Activated T-helper 1 cell treated with anti-CD3 and anti-CD28 coated beads, Interleukin-12 subunit alpha, Interleukin-12 subunit beta, Interleukin-2, Interleukin-4 antibody, amounts not matched to agents 30 ng/mL and 10 ng/mL and 1 ng/mL, durations not matched to agents 14 hours and 24 hours and 36 hours (primary cell): ENCODE measurements at places on chromosomes 2 and 18.

DNA sequence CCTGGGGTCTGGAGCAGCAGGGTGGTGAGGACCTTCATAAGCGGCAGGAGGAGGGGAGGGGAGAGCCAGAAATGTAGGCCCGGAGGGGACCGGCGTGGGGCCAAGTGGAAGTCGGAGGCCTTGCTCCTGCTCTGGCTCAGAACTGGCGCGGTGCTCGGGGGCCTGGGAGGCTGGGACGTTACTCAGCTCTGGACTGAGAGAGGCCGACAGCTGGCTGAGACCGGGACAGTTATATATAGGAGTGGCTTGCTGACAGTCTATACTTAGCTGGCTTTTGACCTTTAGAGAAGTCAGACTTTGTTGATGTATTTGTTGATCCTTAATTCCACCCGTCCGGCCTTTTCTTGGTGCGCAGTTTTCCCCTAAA, 15.7 kb downstream of the IGFBP5 start:
- H3K4me3 ChIP-seq = no peak overlapping the region
- no peak overlapping the region for H3K27ac ChIP-seq
- peaks cover 8% of the 10 kb centered on the region for H3K27me3 ChIP-seq
- no peak for DNase-seq

- H3K4me3 ChIP-seq = no peak overlapping the region
- no peaks in the 10 kb centered on the region for H3K36me3 ChIP-seq
- no peak for DNase-seq
- H3K27me3 ChIP-seq = peaks cover 4% of the 10 kb centered on the region
- H3K27ac ChIP-seq = no peak overlapping the region
- H3K4me1 ChIP-seq = peaks cover 8% of the 10 kb centered on the region
Observed at GRCh38 chr2:29606104-29607037, 315.0 kb downstream of the ALK start.

- H3K36me3 ChIP-seq = no peaks in the 10 kb centered on the region
- peaks cover 5% of the 10 kb centered on the region for H3K27me3 ChIP-seq
- H3K27ac ChIP-seq = no peak overlapping the region
- no peak for DNase-seq
Observed at GRCh38 chr2:173652767-173653431, 298.2 kb downstream of the CDCA7 start.

DNA sequence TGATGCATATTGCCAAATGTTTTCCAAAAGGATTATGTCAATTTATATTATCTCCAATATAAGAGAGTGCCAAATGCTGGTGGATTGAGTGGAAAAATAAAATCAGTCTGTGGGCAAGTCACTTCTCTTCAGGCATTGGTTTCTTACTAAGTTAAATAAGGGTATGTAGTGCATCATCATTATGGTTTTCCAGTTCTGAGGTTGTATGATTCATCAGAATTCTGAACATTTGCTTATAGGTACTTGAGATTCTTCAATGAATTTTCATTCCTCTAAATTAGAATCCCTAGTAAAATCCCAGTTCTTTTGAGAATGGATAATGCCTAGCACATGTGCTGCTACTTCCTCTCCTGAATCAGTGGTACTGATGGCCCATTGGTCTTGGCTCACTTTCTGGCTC, 188.9 kb upstream of the OSR1 start:
- no peaks in the 10 kb centered on the region for H3K27me3 ChIP-seq
- no peak for DNase-seq
- H3K36me3 ChIP-seq = no peaks in the 10 kb centered on the region
- no peak overlapping the region for H3K27ac ChIP-seq

DNA sequence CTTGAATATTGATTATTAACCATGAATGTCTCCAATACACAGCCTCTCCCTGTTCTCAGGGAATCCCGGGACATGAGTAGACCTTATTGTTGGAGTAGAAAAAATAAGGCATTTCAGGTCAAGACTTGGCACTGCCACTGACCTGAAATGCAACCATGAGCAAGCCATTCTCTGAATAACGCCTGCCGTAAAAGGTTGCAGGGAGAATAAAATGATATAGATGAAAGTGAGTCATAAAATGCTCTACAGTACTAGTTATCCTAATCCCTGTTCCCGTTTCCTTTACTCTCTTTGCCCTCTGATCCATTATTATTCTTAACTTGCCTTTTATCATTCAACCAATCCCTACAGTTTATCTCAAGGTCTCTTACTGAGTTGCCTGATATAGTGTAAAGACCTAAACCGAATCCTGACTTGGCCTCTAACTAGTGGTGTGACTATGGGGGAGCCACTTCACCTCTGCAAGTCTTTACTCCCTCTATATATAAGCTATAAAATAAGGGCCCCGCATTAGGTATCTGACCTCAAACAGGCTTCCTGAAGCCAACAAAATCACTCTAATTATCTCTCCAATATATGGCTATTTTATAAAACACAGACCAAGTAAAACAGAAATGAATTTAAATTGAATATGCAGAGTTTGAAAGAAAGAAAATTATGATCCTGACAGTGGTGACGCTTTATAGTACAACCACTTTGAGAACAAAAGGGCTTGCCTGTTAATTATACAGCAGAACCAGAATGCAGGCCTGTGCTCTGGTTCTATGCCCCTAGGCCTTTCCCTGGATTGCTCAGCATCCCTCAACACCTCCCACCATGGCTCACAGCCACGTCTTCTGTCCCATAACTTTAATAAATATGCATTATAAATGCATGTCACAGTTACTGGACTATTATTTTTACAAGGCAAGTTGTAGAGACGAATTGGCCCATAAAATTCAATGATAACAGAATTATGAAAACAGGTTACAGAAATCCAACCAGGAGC, 183.1 kb downstream of the STK39 start:
- H3K4me1 ChIP-seq = no peaks in the 10 kb centered on the region
- no peak overlapping the region for H3K27ac ChIP-seq
- no peak overlapping the region for H3K4me3 ChIP-seq
- peaks cover 20% of the 10 kb centered on the region for H3K36me3 ChIP-seq

DNA sequence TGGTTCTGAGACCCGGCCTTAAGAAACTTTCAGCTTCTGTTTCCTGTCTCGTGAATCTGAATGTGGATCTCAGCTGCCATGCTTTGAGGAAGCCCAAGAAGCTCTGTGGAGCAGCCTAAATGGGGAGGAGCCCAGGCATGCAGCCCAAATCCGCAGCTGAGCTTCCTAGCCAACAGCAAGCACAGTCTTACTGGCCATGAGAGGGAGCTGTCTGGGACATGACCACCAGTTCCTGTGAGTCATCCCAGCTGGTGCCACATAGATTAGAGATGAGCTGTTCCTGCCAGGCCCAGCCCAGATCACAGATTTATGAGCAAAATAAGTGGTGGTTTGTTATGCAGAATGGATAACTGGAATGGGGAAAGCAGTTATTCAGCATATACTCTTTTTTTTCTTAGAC, 224.4 kb upstream of the APCDD1 start:
- no peak overlapping the region for H3K4me3 ChIP-seq
- H3K27me3 ChIP-seq = no peaks in the 10 kb centered on the region
- H3K27ac ChIP-seq = no peak overlapping the region
- no peak for DNase-seq
- H3K4me1 ChIP-seq = no peaks in the 10 kb centered on the region
- no peaks in the 10 kb centered on the region for H3K36me3 ChIP-seq

DNA sequence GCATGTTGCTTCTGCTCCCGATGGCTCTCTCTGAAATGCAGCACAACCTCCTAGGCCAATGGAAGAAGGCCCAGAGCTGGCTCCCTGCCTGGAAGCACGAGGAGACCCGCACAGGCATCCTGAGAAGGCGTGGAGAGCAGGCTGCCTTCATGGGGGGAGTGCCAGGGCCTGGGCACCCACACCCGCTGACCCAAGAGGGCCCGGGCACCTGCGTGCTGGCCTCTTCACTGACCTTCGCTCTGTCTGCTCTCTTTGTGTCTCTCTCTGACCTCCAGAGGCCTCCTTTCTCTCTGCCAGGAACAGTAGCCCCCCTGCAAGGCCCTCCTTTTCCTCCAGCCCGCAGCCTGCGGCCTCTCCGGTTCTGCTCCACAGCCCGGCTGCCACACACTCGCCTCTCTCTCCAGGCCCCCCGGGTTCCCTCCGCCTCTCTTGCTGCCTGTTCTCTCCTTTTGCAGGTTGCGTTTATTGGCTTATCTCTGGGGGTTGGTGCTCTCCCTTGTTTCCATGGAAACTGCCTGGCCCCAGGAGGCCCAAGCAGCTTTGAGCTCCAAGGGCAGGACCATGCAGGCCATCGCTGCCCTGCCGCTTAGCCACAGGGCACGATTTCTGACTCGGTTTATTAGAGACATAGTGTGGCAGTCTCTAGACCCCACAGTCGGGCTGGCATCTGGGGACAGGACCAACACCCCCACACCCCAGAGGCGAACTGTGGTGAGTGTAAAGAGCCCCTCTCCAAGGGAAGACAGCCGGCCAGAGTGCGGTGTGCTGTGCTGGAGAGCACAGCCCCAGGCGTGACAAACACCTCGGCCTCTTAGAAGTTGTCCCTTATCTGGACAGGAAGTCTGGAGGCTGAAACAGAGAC, 1.7 kb downstream of the MZT2B start:
- H3K4me3 ChIP-seq = peak overlapping the region; percentile 85
- no peak for DNase-seq
- peak overlapping the region; percentile 89 for H3K27ac ChIP-seq
- H3K27me3 ChIP-seq = no peaks in the 10 kb centered on the region
- no peaks in the 10 kb centered on the region for H3K4me1 ChIP-seq

- no peak overlapping the region for H3K27ac ChIP-seq
- H3K4me1 ChIP-seq = no peaks in the 10 kb centered on the region
- no peaks in the 10 kb centered on the region for H3K27me3 ChIP-seq
Observed at GRCh38 chr2:170002096-170002495, 174.8 kb downstream of the UBR3 start.

DNA sequence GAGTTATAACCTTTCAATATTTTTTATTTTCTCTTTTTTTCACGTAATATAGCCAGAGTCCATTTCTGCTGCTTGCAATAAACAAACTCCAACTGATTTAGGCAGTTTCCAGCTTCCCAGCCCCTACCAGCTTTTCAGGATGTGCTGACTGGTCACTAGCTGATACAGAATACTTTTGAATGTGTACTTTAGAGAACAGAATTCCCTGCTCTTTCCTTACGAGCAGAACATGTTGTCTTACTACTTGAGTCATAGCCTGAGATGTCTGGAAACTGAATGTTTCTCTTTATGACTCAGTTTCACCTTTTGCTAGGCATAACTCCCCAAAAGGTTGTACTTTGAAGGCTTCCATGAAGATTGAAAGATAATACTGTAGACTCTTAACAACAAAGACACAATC, 44.5 kb upstream of the KCNE4 start:
- H3K4me1 ChIP-seq = no peaks in the 10 kb centered on the region
- no peak overlapping the region for H3K27ac ChIP-seq
- DNase-seq = no peak
- no peaks in the 10 kb centered on the region for H3K36me3 ChIP-seq
- no peak overlapping the region for H3K4me3 ChIP-seq

DNA sequence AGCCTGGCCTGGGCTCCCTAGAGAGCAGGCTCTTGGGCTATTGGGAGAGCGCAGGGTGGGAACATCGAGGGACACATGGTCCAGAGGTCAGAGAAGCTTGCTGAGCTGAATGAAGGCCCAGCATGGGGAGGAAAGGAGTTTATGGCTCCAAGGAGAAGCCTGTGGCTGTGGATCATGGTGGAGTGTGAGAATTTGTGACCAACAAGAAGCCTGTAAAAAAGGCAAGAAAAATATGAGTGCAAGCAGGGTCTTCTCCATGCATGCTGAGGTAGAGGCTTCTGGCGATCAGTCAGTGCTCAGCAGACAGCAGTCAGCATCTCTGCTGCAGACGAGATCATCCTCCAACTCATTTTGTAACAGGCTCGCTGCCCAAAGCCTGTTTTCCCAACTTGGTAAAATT, 1.3 kb upstream of the SCYGR3 start:
- peaks cover 22% of the 10 kb centered on the region for H3K27me3 ChIP-seq
- no peaks in the 10 kb centered on the region for H3K4me1 ChIP-seq
- no peak overlapping the region for H3K27ac ChIP-seq
- H3K36me3 ChIP-seq = no peaks in the 10 kb centered on the region

- H3K27ac ChIP-seq = peak overlapping the region; percentile 61
- H3K27me3 ChIP-seq = peaks cover 5% of the 10 kb centered on the region
- DNase-seq = no peak
- H3K4me1 ChIP-seq = peaks cover 49% of the 10 kb centered on the region
- peaks cover 23% of the 10 kb centered on the region for H3K36me3 ChIP-seq
Observed at GRCh38 chr2:39779341-39779851, 338 bp upstream of the THUMPD2 start.

DNA sequence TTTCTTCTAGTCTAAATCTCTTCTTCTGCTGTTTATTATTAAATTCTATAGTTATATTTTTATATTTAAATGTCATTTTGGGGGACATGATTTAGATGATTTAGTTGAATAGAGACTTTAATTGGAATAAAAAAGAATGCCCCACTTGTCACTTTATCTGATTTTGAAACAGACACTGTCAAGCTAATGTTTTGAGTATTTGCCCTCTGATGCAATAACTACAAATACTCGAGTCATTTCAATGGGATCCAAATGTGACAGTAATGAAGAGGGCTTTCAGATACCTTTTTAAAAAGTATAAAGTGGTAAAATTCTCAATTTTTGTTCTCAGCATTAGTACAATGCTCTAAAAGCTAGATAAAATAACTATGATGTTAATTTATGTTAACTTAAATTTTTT, 257.3 kb upstream of the SESTD1 start:
- H3K36me3 ChIP-seq = no peaks in the 10 kb centered on the region
- DNase-seq = no peak
- no peaks in the 10 kb centered on the region for H3K27me3 ChIP-seq
- H3K27ac ChIP-seq = no peak overlapping the region

DNA sequence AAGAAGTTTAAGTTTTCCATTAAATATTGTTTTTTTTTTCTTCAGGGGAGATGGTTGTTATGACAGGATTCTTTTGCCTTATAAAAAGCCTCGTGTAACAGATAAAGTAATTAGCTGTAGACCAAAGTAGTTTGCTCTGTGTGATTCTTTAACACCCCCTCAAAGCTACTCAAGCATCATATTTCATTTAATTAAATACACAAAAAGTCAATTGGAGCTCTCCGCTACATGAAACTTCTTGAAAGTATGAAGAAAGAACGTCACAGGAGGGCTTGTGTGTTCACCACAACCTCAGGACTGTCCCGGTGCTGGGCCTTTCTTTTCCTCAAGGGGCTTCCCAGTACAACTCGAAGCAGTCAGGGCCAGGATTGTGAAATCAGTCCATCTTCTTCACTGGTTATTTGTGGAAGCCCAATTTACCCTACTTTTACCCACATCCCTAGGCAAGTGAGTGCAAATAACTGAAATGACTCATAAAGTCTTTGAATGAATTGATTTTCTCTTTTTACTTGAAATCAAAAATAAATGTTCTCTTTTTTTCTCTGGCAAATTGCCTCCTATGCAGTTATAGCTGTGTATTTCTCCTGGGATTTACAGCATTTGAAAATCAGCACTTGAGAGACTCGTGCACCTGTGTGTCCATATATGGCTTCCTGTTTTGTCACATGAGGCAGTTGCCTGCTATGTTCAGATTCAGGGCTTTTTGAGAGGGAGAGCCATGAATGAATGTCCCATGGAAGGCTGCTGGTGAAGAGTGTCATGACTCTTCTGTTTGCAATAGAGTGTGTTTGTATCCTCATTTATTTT, 48.6 kb downstream of the LINC00305 start:
- H3K4me3 ChIP-seq = no peak overlapping the region
- no peak overlapping the region for H3K27ac ChIP-seq
- H3K4me1 ChIP-seq = no peaks in the 10 kb centered on the region

- peaks cover 31% of the 10 kb centered on the region for H3K36me3 ChIP-seq
- H3K27me3 ChIP-seq = no peaks in the 10 kb centered on the region
- peaks cover 36% of the 10 kb centered on the region for H3K4me1 ChIP-seq
- DNase-seq = peak; percentile 14
Observed at GRCh38 chr2:241620419-241620769, 16.6 kb downstream of the THAP4 start.

GRCh38 chr2:586641-587076, 90.5 kb downstream of the TMEM18 start:
- DNase-seq = no peak
- no peaks in the 10 kb centered on the region for H3K36me3 ChIP-seq
- H3K4me3 ChIP-seq = no peak overlapping the region
- peaks cover 26% of the 10 kb centered on the region for H3K27me3 ChIP-seq
- H3K27ac ChIP-seq = no peak overlapping the region
